ENCODE measurements at places on chromosomes 2 and 18. TPM values are rescaled to one million over a fixed set of nuclear protein-coding genes. Genes with fewer than 3 reads are reported as not detected.
A peak's percentile ranks its signal among the peaks of the same experiment; 100 is the strongest.

- no peak for DNase-seq
Measured at GRCh38 chr2:166106431-166107015, 21.3 kb downstream of the SCN1A start.

The OLA1 gene
- polyA plus RNA-seq, result 112 TPM

GRCh38 chr2:119679846-119680245, 845 bp downstream of the TMEM177 start:
- no peak for DNase-seq

DNA sequence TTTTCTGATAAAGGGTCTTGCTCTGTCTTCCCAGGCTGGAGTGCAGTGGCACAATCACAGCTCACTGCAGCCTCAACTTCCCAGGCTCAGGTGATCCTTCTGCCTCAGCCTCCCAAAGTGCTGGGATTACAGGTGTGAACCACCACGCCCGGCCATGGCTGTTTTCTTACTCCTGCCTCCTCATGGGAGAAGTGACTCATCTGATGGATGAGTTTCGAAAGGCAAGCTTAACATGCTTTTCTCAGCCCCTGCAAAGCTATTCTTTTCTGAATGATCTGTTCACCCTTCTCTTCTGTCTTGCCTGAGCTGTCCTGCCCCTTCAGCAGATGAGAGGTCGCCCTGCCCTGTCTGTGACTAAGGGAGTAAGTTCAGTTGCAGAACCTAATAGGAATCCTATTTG, 929 bp upstream of the CREG2 start:
- DNase-seq, result no peak

DNA sequence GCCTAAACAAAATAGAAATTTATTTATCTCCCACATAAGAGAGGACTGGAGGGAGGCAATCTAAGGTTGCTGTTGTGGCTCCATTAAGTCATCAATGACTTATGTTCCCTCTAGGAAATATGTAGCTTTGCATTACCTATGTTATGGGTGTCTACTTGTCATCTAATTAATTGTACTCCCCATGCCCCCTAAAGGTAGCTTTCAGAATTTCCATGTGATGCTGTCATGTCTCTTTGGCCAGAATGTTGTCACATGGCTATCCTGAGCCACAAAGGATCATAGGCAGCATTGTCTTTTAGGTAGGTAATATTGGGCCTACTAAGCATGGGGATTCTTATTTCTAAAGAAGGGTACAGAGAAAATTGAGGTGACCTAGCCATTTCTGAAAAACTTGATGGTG, 935.6 kb upstream of the FANCL start:
- DNase-seq, result no peak

The HTR2B gene
- polyA plus RNA-seq, result 0.08 TPM

- DNase-seq, result no peak
Measured at GRCh38 chr2:222960126-222960525, 91.9 kb upstream of the KCNE4 start.

- no peak for DNase-seq
Measured at GRCh38 chr2:69483696-69484095, 46.5 kb upstream of the NFU1 start.

DNA sequence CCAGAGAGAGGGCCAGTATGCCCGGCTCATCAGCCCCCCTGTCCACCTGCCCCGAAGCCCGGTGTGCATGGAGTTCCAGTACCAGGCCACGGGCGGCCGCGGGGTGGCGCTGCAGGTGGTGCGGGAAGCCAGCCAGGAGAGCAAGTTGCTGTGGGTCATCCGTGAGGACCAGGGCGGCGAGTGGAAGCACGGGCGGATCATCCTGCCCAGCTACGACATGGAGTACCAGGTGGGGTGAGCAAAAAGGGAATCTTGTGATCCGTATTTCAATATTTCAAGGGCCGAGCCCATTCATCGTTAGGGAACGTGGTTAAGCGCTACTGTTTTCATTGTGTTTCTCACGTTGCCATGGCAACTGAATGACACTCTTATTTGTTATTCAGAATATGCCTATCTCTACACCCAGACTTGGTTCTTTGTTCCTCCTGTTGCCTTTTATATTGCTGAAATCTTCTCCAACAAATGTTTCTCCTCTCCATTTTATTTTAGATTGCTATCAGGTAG, 81.5 kb downstream of the NRP2 start:
- DNase-seq, result peak; percentile 62

DNA sequence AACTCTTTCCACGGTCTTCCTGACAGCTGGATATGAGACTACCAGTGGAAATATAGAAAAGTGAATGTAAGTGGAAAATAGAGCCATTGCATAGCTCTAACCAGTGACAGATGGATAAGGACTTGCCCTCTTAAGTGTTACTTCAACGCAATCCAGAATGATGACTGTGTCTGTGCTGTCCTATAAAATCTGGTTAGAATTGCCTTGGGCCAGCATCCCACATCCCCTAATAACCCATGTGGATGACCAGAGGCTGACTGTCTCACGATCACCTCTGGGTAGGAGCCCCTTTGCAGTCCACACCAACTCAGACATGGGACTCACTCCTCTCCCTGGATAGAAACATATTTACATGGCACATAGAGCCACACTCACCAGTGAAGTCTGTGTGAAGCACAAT, 186.6 kb downstream of the C1D start:
- no peak for DNase-seq

GRCh38 chr2:155583674-155584195, 748.8 kb downstream of the NR4A2 start:
- no peak for DNase-seq

The G6PC2 gene
- polyA plus RNA-seq, result not detected

Data from psoas muscle (tissue), 8 donors.